Kasumi-1 (cell line): ENCODE measurements at places on chromosomes 1 and 21.
A peak's percentile ranks its signal among the peaks of the same experiment; 100 is the strongest.

GRCh38 chr21:34135330-34135729 is 62.0 kb downstream of the MRPS6 start:
- no peak for DNase-seq

DNA sequence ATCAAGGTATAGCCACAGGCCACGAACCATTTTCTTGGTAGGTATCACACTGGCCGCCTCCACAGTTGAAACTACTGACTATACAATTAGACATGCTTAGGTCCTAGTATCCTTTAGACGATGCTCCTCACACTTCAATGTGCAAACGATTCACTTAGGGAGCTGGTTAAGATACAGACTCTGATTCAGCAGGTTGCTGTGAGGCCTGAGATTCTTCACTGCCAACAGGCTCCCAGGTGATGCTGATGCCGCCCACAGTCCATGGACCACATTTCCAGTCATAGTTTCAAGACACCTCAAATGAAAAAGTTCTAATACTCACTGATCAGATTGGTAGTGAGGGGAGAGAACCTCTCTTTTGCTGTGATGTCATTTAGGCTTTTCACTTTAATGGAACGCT is 6.8 kb downstream of the ATP5PO start:
- DNase-seq: no peak

DNA sequence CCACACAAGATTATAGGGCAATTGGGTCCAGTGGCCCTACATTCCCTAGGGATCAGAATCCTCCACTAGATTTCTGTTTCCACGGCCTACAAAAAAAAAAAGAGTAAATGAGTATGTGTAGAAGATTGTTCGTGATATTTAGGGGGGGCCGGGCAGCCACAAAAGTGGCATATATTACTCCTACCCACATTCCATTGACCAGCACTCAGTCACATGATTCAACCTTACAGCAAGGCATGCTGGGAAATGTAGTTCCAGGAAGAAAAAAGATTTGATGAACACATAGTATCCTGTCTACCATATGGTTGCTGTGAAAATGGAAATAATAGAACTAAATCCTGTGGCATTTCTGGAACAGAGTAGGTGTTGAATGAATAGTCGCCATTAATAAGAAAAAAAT is 43.4 kb upstream of the GJB5 start:
- DNase-seq: no peak

- DNase-seq: no peak
These were observed 67.2 kb upstream of the FOXD3 start for GRCh38 chr1:63255153-63255552.

DNA sequence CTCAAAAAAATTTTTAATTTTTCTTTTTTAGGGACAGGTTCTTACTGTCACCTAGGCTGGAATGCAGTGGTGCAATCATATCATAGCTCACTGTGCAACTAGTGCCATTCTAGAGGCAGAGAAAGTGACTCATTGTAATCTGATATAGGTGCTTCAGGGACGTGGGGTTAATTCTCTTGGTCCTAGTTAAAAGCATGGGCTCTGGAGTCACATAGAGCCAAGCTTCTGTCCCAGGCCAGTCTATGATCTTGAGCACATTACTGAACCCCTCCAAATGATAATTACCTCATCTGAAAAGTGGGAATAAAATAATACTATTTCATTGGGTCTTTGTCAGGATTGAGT is 1.1 kb upstream of the ADIPOR1 start:
- DNase-seq: peak; percentile 28

DNA sequence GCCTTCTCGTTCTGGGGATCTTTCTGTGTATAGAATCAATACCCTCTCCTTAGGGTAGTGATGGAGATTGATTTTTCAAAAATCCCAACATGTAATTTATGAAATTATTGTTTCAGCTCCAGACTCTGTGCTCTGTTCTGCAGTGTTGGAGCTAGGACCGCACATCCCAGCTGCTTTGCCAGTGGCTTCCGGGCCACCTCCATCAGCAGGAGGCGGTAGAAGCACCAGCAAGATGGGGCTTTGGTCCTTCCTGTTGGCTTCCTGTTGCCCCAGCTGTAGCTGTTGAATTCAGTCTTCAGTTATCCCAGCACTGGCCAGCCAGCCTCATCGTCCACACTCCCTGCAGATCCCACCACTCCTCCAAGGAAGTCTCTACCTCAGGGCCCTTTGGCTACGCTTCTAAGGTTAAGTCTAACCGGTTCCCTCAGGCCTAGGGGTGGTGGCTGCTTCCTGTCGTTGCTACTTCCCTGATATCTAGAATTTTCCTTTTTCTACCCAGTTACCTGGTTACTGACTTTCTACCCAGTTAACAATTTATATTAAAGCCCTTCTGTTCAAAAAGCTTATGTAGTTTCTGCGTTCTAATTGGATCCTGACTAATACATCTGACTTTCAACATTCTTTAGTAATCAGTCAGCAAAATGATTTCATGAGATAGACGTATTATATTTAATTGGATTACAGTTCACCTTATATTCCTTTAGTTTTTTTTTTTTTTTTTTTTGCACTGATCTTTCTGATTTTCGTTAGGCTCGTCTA is 24.6 kb downstream of the GALNT2 start:
- no peak for DNase-seq

- DNase-seq: no peak
These were observed 124.0 kb downstream of the BRINP3 start for GRCh38 chr1:190353538-190354101.

DNA sequence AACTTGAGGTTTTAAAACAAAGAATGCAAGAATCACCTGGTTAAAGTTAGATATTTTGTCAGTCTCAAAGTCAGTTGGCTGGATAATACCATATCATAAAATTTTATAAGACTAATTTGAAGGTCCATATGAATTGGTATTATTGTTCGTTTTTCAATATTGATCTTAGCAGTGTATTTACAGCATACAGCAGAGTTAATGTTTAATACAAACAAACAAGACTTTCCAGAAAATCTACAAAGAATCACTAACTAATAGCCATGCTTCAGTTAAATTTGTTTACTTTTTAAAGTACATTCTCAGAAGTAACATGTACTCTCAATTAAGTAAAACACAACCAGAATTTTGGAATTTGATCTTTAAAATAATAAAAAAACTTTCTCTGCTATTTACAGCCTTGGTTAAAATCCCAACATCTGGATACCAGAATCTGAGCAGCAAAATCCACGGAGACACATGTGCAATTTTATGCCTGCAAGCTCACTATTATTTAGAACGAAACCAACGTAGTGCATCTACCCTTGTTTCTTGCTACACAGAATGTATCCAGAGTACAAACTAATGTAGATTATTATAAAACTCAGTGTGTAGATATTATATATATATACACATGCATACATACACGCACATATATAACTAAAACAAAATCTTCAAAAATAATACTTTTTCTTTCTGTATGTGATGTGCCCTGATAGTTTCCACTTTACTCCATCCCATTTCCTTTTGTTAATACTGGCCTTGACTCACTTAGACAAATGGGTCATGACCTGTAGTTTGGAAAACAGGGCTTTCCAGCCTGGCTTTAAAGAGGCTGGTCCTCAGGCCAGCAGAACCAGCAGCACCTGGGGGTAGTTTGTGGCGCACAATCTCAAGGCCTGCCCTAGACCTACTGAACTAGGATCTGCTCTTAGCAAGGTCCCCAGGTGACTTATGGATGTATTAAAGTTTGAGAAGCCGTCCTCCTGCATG is 63.6 kb upstream of the ERG start:
- DNase-seq: no peak

DNA sequence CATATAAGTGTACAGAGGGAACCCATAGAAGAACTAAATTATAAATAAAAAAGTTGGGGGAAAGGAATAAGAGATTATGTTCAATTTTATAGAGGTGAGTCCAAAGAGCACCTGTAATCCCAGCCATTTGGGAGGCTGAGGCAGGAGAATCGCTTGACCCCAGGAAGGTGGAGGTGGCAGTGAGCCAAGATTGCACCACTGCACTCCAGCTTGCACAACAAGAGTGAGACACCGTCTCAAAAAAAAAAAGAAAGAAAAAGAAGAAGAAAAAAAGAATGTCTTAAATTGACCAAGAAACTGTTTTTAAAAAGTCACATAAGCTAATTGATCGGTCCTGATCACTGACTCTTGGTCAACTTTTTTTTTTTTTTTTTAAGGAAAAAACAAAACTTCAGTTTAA is 19.1 kb upstream of the ATF3 start:
- no peak for DNase-seq

- DNase-seq: peak; percentile 78
These were observed 4.1 kb upstream of the ITGB2 start for GRCh38 chr21:44924606-44925377.

- no peak for DNase-seq
These were observed 193.5 kb downstream of the PAPPA2 start for GRCh38 chr1:176656257-176656995.

- no peak for DNase-seq
These were observed 9.0 kb upstream of the EPS8L3 start for GRCh38 chr1:109772658-109773202.
